ENCODE measurements at places on chromosomes 5 and 9.
A peak's percentile ranks its signal among the peaks of the same experiment; 100 is the strongest.

GRCh38 chr5:16726538-16726946 lies 109.7 kb upstream of the RETREG1 start:
- H3K27me3 ChIP-seq, result no peaks in the 10 kb centered on the region
- no peaks in the 10 kb centered on the region for H3K4me1 ChIP-seq
- H3K4me3 ChIP-seq, result no peak overlapping the region
- no peak overlapping the region for H3K27ac ChIP-seq

- H3K27me3 ChIP-seq, result no peaks in the 10 kb centered on the region
- peaks cover 6% of the 10 kb centered on the region for H3K4me1 ChIP-seq
- no peak overlapping the region for H3K4me3 ChIP-seq
- no peak for DNase-seq
- no peak overlapping the region for H3K27ac ChIP-seq
- H3K36me3 ChIP-seq, result no peaks in the 10 kb centered on the region
Observed at GRCh38 chr5:135373736-135374515, 25.1 kb downstream of the MACROH2A1 start.

DNA sequence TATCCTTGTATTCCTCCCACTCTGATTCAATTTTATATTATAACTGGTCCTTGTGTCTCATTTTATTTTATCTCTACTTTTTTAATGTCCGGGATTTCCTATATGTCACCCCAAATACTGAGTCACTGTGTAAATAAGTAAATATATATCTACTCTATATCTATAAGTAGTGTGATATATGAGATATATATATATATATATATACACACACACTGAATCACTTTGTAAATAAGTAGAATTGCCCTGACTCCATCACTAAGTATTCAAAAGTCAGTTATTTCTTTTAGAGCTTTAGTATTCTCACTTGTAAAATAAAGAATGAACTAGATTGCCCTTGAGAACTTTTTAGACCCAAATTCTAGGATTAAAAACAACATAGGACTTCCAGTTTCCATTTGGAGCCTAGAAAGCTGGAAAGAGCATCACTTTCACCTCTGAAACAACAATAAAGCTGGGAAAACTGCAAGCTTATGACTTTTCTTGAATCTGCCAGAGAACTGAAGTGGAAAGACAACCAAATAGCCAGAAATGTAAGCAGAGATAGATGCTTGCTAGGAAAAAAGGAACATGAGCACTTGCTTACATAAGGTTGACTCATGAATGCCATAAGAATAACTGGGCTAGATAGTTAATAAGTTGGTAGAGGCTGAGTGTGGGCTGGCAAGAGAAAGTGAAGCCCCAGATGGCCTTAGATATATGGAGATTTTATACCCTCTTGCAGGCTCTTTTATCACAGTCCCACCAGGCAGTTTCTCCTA lies 171.1 kb upstream of the TLX3 start:
- H3K27me3 ChIP-seq, result no peaks in the 10 kb centered on the region
- no peak overlapping the region for H3K4me3 ChIP-seq
- no peak for DNase-seq
- no peaks in the 10 kb centered on the region for H3K36me3 ChIP-seq
- H3K4me1 ChIP-seq, result no peaks in the 10 kb centered on the region

GRCh38 chr5:82295144-82295543 lies 17.0 kb upstream of the RPS23 start:
- no peak for DNase-seq
- no peaks in the 10 kb centered on the region for H3K4me1 ChIP-seq
- no peaks in the 10 kb centered on the region for H3K27me3 ChIP-seq
- H3K27ac ChIP-seq, result no peak overlapping the region

- no peaks in the 10 kb centered on the region for H3K27me3 ChIP-seq
- peak overlapping the region; percentile 61 for H3K27ac ChIP-seq
- no peak overlapping the region for H3K4me3 ChIP-seq
- no peaks in the 10 kb centered on the region for H3K36me3 ChIP-seq
- peaks cover 5% of the 10 kb centered on the region for H3K4me1 ChIP-seq
- DNase-seq, result no peak
Observed at GRCh38 chr5:102628441-102629175, 126.5 kb upstream of the PAM start.

DNA sequence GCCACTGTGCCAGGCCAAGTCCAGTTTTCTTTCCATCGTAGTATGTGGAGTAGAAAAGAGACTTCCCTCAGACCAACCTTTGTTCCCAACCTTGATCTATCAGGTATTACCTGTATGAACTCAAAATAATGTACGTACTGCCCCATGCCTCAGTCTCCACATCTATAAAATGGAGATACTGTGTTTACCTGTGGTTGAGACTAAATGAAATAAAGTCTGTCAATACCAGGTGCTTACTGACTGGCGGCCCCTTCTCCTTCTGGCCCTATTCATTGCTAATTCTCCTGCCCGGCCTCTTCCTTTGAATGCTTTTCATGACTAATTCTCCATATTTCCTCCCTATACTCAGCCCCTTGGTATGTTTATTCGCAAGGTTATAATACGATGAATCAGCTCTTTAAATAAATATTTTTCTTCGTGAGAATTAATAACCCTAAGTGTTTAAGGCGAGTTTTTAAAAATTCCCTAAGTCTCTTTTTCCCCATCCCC lies 89.6 kb upstream of the BASP1 start:
- no peaks in the 10 kb centered on the region for H3K36me3 ChIP-seq
- no peaks in the 10 kb centered on the region for H3K27me3 ChIP-seq
- peak overlapping the region; percentile 58 for H3K27ac ChIP-seq
- H3K4me3 ChIP-seq, result peak overlapping the region; percentile 47
- peaks cover 37% of the 10 kb centered on the region for H3K4me1 ChIP-seq
- no peak for DNase-seq

- no peak overlapping the region for H3K4me3 ChIP-seq
- no peaks in the 10 kb centered on the region for H3K4me1 ChIP-seq
- H3K27me3 ChIP-seq, result no peaks in the 10 kb centered on the region
- no peak overlapping the region for H3K27ac ChIP-seq
- H3K36me3 ChIP-seq, result no peaks in the 10 kb centered on the region
- DNase-seq, result no peak
Observed at GRCh38 chr5:64653766-64654560, 36.3 kb upstream of the SHISAL2B start.

DNA sequence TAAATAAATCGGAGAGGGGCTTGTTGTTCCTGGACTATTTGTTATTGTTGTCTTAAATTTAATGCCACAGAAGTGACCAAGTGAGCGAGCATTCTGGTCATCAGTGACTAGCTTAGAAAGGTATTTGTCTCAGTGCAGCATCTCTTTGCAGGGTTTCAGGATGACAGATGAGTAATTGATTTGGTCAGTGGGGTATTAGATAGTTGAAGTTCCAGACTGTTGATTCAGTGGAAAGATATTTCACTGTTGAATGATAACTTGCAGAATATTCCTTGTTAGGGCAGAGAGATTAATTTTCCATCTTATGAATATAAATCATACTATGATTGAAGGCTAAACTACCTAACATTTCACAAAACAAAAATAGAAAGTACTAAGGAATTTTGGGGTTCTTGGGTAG lies 122.4 kb downstream of the TRIO start:
- no peak overlapping the region for H3K27ac ChIP-seq
- peaks cover 69% of the 10 kb centered on the region for H3K4me1 ChIP-seq
- H3K36me3 ChIP-seq, result no peaks in the 10 kb centered on the region
- H3K27me3 ChIP-seq, result no peaks in the 10 kb centered on the region

- no peaks in the 10 kb centered on the region for H3K27me3 ChIP-seq
- H3K27ac ChIP-seq, result no peak overlapping the region
- no peak for DNase-seq
Observed at GRCh38 chr9:131994364-131995125, 85.1 kb downstream of the MED27 start.

DNA sequence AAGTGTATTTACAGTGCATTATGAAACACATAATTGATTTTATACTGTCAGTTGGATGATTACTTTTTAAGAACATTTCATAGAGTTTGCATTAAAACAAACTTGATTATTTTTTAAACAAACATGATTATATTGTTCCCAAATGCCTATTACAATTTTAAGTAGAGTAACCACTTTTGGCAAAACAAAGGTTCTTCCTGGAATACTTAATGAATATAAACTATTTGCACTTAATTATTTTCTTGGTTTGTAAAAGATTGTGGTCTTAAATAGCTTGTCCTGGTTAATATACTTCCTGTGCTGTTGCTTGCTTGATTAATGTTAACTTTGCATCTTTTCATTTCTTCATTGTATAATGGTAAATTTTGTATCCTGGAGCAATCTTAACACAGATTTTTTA lies 180.0 kb downstream of the CDH12 start:
- no peaks in the 10 kb centered on the region for H3K36me3 ChIP-seq
- no peak overlapping the region for H3K4me3 ChIP-seq
- DNase-seq, result no peak

- no peaks in the 10 kb centered on the region for H3K36me3 ChIP-seq
- peaks cover 60% of the 10 kb centered on the region for H3K4me1 ChIP-seq
- no peak overlapping the region for H3K27ac ChIP-seq
Observed at GRCh38 chr9:1048231-1048619, 1.9 kb upstream of the DMRT2 start.

GRCh38 chr5:181098762-181099601 lies 32.0 kb downstream of the OR2V1 start:
- no peaks in the 10 kb centered on the region for H3K36me3 ChIP-seq
- no peak for DNase-seq
- H3K27ac ChIP-seq, result no peak overlapping the region
- no peak overlapping the region for H3K4me3 ChIP-seq
- peaks cover 5% of the 10 kb centered on the region for H3K27me3 ChIP-seq

GRCh38 chr5:141504216-141504615 lies 15.3 kb downstream of the PCDHGC5 start:
- peaks cover 19% of the 10 kb centered on the region for H3K4me1 ChIP-seq
- no peak overlapping the region for H3K4me3 ChIP-seq
- H3K27ac ChIP-seq, result peak overlapping the region; percentile 44
- H3K36me3 ChIP-seq, result peaks cover 6% of the 10 kb centered on the region

DNA sequence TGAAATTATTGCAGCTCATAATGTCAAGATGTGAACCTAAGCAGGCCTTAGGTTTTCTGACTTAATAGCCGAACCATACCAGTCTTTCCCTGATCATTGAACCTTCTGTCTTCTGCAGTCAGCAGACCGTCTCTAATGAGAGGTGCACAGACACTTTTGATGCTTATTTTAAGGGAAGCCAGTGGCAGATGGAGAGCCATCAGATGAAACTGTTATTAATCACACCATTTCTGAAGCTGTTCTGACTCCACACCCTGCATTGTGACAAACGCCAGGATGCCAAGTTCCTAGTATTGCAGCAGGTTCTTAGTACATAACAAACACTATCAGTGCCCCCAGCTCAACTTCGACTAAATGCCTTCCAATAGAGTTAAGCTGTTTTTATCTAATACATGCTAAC lies 43.0 kb downstream of the PIK3R1 start:
- no peak overlapping the region for H3K4me3 ChIP-seq
- H3K4me1 ChIP-seq, result peaks cover 74% of the 10 kb centered on the region
- no peak for DNase-seq
- H3K36me3 ChIP-seq, result no peaks in the 10 kb centered on the region
- H3K27ac ChIP-seq, result peak overlapping the region; percentile 45
- H3K27me3 ChIP-seq, result no peaks in the 10 kb centered on the region

Measured in thoracic aorta (tissue), 2 donors.